Activated CD4-positive, alpha-beta T cell treated with anti-CD3 and anti-CD28 coated beads, Interleukin-2, amount 10 ng/mL, durations not matched to agents 7 days and 5 days (primary cell): ENCODE measurements at places on chromosomes 16 and 17. TPM values are rescaled to one million over a fixed set of nuclear protein-coding genes. Genes with fewer than 3 reads are reported as not detected.

Gene USP32
- 34.0 TPM for total RNA-seq

Gene APOH
- total RNA-seq = not detected

Gene WFIKKN1
- 2.7 TPM for total RNA-seq

Gene RAB26
- total RNA-seq = 0.42 TPM

Gene CACNA1G
- not detected for total RNA-seq

Gene AOC3
- 0.56 TPM for total RNA-seq

Gene UTS2R
- not detected for total RNA-seq

Gene CNTNAP4
- not detected for total RNA-seq

Gene MYH2
- not detected for total RNA-seq

Gene SNX11
- total RNA-seq = 21.2 TPM

Gene CCL5
- 68.7 TPM for total RNA-seq

Gene DLG4
- 9.4 TPM for total RNA-seq

DNA sequence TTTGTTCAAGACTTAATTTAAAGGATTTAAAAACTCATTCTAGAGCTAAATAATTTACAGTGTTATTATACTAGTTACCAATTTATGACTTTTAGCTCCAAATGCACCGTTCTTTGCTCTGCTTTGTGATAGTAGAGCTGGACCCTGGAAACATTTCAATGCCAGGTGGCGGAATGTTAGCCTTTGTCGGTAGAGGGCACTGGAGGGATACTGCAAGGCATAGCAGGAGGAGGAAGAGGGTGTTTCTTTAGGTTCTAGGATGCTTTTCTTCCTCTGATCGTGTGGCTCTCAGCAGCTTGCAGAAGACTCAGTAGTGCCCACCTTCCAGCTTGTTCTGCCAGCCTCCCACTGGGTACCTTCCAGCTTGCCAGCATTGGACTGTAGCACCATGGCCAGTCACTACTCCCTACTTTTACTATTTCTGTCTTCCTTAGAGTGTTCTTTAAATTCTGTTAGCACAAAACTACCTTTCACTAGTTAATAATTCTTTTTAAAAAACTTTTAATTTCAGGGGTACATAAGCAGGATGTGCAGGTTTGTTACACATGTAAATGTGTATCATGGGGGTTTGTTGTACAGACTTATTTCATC lies 325.3 kb downstream of the UTP18 start:
- no peak for DNase-seq

DNA sequence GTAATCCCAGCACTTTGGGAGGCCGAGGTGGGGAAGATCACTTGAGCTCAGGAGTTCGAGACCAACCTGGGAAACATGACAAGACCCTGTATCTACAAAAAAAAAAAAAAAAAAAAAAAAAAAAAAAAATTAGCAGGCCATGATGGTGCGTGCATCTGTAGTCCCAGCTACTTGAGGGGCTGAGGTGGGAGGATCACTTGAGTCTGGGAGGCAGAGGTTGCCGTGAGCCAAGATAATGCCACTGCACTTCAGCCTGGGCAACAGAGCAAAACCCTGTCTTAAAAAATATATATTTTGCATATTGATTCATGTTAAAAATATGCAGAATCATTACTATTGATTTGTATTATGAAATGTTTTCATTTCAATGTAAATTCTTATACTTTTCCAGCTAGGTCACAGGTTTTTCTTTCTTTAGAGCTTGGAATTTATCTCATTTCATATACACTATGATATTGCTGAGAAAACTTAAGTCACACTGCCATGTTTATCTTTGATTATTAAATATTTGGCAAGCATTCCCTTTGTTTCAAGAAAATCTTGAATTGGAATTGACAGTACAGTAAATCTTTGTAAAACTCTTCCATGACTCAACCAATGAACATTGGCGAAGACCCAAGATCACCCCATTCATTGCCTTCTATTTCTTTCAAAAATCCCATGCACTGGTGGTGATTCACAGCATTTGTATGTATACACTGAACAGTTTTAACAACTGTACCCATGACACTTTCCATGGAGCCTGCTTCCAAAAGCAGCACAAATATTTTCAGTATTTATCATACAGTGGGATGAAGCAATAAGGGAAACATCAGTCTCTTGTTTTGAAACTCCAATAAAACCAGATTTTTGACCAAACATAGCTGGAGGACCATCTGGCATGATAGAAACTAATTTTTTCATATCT lies 83.5 kb upstream of the TNRC6A start:
- no peak for DNase-seq

- DNase-seq = peak; percentile 58
These were observed 5.7 kb upstream of the SPNS2 start for GRCh38 chr17:4492721-4493561.

DNA sequence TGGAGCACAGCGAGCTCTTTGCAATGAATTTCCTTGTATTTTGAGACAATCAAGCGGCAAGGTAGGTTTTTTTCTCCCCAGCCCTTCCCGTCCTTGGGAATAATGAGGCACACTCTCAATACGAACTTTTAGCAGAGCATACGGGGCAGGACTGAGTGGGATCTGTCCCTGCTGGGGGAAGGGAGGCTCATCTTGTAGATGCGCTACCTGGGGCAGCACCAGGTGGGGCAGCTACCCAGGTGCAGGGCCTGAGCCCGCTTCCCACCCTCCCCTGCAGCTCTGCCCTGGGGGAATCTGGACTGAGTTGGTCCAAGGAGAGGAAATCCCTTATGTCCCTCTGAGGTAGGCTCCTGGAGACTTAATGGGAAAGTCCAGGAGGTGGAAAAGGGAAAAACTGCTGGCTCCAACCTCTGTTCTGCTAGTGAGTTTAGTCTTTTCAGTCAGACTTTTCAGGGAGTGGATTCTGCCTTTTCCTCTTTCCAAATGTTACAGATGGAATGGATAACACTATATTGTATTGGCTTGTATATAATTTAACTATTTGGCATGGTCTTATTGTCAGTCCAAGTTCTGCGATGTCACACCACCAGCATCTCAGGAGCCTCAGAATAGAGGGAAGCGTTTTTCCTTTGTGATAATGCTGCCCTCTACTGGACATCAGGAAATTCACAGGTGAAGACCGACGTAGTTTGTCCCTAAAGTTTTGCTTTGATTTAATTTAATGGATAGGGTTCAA lies 9.6 kb upstream of the CES1 start:
- DNase-seq = peak; percentile 32

GRCh38 chr17:68599091-68599490 lies 2.1 kb downstream of the FAM20A start:
- no peak for DNase-seq

- DNase-seq = no peak
These were observed 13.1 kb upstream of the BCAR1 start for GRCh38 chr16:75264457-75264998.

GRCh38 chr17:204427-205147 lies 23.1 kb upstream of the DOC2B start:
- DNase-seq = no peak

- no peak for DNase-seq
These were observed 128.4 kb downstream of the ENGASE start for GRCh38 chr17:79203016-79203415.

- DNase-seq = no peak
These were observed 6.9 kb upstream of the BPTF start for GRCh38 chr17:67818110-67819002.

GRCh38 chr17:19332371-19333131 lies 30.0 kb downstream of the B9D1 start:
- DNase-seq = no peak

DNA sequence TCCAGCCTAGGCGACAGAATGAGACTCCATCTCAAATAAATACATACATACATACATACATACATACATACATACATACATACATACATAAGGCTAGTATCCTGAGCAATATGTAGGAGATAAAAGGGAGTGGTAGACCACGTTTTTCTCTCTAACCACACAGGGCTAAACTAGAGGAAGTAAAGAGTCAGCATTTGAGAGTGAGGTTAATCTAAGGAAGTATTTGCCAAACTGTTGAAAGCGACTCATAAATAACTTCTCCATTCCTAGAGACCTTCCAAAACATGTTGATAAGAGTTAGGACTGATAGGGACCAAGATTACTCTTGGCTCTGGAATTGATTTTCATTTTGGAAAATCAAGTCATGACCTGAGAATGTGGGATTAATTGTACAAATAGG lies 68.9 kb downstream of the NEUROD2 start:
- peak; percentile 36 for DNase-seq

DNA sequence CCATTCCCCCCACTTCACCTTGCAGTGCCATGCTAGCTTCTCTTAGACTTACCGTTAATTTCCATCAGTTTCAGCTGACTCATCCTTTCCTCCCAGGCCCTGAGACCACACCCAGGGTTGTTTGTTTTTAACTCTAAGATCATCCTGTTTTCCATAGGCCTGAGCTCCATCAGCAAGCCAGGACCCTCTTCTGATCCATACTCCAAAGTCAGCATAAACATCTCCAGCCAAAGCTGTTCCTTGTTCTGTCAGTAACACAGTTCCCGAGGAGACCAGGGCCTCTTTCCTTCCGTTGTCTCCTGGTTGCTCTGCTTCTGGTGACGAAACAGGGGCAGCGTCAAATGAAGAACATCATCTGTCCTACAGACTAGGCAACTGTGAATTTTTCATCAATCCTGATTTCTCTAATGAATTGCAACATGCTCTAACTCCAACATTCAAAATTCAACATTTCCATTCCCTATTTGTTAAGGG lies 83.8 kb upstream of the HNF1B start:
- no peak for DNase-seq

DNA sequence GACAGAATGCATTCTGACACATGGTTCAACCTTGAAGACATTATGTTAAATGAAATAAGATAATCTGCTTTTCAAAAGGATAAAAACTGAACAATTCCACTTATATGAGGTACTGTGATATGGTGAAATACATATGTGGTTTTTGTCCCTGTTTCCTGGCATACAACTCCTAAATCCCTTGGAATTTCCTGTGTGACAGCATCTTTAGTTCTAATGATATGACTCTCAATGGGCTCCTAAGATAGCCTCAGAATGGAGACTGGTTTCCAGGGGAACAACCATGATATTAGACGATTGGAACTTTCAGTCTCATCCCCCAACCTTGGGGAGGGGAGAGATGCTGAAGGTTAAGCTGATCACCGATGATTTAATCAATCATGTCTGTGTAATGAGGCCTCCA lies 37.7 kb upstream of the PHLPP2 start:
- no peak for DNase-seq

GRCh38 chr17:41976142-41976768 lies 9.7 kb downstream of the CNP start:
- no peak for DNase-seq

- no peak for DNase-seq
These were observed 470 bp downstream of the TRPV3 start for GRCh38 chr17:3556916-3557767.

GRCh38 chr16:75578725-75579124 lies 12.5 kb downstream of the GABARAPL2 start:
- DNase-seq = no peak

DNA sequence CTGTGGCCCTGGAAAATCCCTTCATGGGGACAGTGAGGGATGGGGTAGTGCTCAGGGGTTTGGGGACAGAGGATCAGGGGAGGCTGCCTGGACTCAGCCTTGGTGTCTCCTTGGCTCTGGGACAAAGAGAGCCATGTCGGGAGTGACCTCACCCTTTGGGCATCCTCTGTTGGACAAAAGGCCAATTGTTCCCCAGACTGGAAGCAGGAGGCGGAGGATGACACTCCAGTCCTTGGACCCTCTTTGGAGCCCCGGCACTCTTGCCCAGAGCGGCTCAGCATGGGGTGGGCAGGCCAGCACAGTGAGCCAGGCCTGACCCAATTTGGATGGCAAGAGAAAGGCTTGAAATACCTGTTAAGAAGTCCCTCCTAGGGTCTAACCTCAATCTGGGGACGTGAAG lies 39.4 kb upstream of the PHB1 start:
- no peak for DNase-seq
